ENCODE measurements at places on chromosomes 11 and 22. TPM values are rescaled to one million over a fixed set of nuclear protein-coding genes. Genes with fewer than 3 reads are reported as not detected.

GRCh38 chr11:16809886-16810668 lies 71.6 kb downstream of the C11orf58 start:
- DNase-seq = no peak

Gene CDON
- 22.8 TPM for polyA plus RNA-seq

Gene VWCE
- polyA plus RNA-seq = 5.1 TPM

DNA sequence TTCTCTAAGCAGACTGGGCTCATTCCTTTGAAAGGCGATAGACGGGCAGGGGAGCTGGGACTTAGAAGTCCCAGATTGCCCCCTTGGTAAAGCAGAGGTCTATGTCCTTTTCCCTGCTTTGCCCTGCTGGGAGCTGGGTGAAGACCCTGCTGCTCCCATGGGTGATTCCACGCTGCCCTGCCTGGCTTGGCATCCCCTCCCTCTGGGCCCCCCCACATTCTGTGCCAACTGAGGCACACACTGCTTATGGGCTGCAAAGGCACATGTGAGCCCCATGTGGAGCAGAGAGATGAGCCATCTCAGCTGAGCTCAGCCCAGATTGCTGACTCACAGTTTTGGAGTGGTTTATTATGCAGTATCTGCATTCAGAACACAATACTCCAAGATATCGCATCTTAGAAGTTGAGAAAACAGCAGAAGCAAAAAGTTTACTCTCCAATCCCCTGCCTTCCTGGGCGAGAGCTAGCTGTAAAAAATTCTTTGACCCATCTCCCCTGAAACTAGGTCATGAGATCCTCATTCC lies 127.2 kb downstream of the ST3GAL4 start:
- DNase-seq = no peak
